ENCODE measurements at places on chromosomes 7 and 10.

DNA sequence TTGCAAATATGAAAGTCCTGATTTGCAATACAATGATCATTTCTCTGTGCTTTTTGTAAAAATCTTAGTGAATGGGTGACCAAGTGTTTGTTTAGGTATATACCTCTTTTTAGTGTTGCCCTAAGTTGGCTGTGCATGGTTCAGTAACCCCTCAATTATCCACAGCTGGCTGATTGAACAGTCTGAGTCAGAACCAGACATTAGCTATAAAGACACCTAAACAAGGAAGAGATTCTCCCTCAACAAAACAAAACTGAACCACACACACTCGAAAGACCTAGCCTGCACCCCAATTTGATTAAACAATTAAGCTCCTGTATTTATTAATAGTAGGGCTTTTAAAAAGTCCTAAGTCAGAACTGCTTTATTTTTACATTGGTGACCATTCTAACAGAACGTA lies 2.8 kb downstream of the RSBN1L start:
- DNase-seq: no peak

DNA sequence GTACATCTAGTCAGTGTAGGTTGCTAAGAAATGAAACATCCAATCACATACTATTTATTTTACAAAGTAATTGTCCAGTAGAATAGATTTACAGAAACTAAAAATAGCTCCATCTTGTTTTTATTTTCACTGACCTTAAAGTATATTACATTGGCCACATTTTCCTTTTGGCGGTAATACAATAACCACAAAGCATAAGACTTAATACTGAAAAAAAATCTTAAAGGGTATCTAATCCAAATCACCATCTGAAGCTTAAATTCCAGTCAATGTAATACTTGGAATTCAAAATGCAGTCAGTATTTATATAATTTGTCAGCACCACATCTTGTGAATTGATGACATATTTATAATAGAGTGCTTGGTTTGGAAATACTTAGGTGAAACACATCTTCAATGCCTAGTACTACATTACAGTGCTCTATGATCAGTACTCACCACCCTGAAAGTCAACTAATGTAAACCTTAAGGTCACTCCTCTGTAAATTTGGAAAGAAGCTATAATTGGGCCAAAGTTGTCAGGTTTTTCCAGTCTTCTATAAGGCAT lies 8.9 kb downstream of the ANKMY2 start:
- DNase-seq: no peak

GRCh38 chr10:34145715-34146114 lies 669.4 kb downstream of the PARD3 start:
- no peak for DNase-seq

DNA sequence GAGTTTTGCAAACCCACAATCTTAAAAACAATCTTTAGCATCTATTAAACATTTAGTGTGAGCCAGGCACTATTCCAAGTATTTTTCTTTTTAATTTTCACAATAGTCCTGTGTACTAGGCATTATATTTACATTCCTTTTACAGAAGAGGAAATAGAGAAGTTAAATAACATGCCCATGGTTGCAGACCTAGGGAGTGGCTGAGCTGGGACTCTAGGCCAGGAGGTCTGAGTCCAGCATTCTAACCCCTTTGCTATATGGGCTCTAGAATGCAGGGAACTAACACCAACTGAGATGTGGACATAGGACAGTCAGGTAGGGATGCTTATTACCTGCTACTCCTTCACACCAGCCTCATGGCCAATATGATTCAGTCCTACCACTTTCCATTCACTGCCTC lies 243.8 kb downstream of the XPNPEP1 start:
- DNase-seq: no peak

GRCh38 chr10:77715088-77715487 lies 77.5 kb upstream of the KCNMA1 start:
- DNase-seq: no peak

- no peak for DNase-seq
Measured at GRCh38 chr10:68981074-68981473, 7.5 kb upstream of the KIFBP start.

DNA sequence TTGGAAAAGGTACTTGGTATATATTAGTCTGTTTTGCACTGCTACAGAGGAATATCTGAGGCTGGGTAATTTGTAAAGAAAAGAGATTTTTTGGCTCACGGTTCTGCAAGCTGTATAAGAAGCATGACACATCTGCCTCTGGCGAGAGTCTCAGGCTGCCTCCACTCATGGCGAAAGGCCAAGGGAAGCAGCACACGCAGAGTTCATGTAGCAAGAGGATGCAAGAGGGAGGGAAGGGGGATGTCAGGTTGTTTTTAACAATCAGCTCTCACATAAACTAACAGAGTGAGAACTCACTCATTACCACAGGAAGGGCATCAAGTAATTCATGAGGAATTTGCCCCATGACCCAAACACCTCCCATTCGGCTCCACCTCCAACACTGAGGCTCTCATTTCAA lies 484.8 kb upstream of the DPP6 start:
- no peak for DNase-seq

DNA sequence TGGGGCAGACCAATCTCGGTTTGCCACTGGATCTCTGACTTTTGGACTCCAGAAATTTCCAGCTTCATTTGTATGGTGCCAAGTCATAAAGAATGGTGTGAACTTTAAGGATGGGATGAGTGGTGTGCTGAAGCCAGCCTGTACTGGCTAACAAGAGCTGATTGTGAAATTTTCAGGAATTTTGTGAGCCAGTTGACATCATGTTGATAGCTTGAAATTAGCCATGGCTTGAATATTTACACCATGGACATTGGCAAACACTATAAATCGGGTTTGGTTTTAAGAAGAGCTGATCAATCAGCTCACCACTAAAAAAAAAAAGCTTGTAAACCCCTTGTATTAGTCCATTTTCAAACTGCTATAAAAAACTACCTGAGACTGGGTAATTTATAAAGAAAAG lies 14.1 kb upstream of the MYH16 start:
- no peak for DNase-seq

- no peak for DNase-seq
Measured at GRCh38 chr7:90119178-90119971, 34.9 kb upstream of the STEAP1 start.

DNA sequence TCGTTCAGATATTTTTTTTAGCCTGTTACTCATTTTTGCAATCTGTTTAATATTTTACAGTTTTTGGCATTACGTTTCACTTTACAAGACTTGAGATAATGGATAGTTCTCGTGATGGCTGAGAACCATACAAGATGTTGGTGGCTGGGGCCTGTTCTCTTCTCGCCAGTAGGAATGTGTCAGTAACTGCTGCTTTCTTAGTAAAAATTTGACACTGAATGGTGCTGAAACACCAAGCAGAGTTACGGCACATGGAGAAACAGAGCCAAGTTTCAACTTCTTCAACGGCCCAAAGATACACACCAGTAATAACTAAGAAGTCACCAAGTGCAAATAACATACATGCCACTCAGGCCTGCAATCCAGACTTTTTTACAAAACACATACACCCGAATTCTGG lies 130.4 kb downstream of the NRP1 start:
- DNase-seq: no peak

DNA sequence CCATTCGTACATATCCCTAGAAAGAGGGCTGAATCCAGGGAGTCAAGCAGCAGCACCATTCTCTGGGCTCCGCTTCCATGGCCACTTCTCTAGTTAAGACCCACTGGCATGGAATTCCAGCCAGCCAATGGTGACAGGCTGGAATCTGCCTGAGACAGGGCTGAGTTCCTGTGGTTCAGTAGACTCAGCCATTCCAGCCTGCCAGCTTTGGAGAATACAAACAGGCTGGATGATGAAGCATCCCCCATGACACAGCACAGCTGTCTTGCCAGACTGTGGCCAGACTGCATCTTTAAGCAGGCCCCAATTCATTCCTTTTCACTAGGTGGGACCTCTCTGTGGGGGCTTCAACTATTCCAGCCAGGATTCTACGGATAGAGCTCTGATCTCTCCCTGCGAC lies 329.6 kb downstream of the XPNPEP1 start:
- DNase-seq: no peak

DNA sequence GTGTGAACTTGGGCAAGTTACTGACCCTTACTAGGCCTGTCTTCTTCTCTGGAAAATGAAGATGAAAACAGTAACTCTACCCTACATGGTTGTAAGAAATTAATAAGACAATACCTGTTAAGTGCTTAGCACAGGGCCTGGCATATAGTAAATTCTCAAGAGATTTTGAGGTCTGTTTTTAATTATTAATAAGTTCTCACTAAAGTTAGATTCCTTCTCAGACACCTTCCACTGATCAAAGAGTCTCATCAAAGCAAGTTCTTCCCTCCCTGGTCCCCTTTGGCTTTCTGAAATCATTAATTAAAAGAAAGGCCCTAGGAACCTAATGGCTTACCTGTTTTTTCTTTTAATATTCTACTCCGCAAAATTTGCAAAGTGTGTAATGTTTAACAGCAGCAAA lies 4.6 kb downstream of the TMEM140 start:
- no peak for DNase-seq

GRCh38 chr7:50412973-50413372 lies 37.2 kb downstream of the FIGNL1 start:
- no peak for DNase-seq

DNA sequence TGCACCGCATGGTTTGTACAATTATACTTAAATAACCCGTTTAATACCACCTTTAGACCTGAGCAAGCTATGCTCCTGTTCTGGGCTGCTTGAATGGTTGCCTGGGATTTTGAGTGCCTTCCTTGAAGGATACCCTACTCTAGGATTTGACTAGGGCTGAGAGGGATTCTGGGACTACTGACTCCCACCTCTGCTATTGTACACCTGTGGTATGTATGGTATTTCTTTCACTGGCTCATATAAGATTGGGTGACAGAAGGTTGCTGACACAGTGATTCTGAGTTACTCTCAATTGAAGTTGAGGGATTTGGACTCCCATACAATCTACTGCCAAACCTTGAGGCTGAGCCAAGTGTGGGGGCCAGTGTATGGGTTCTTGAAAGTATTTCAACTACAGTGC lies 494.4 kb upstream of the SEMA3D start:
- no peak for DNase-seq

GRCh38 chr7:28768577-28769147 lies 189.5 kb downstream of the TRIL start:
- DNase-seq: no peak

All from mesenteric fat pad (tissue), 1 donor.